Stimulated activated CD8-positive, alpha-beta memory T cell treated with anti-CD3 and anti-CD28 coated beads, Interleukin-4, amount 100 ng/mL, for 1 hour (primary cell): ENCODE measurements at places on chromosomes 13 and 19.

- DNase-seq, result no peak
These were observed 679 bp downstream of the ZNF471 start for GRCh38 chr19:56508290-56508778.

GRCh38 chr19:34276614-34277013 is 22.3 kb downstream of the GARRE1 start:
- no peak for DNase-seq

DNA sequence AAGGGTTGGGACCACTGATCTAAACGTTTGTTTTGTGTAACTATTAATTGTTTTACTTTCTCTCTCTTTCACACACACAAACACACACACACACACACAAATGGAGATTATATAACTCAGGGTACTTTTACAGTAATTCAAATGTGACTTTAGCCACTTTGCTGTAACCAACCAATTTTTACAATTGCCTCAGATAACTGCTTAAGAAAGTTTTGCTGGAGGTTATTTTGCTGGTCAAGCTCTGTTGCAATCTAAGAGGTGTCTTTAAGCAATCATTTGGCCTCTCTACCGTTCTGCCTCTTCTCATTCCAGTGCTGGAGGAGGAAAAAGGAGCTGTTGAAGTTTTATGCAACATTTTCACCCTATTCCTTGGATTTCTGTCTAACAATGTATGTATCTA is 63.0 kb downstream of the TBC1D4 start:
- no peak for DNase-seq

DNA sequence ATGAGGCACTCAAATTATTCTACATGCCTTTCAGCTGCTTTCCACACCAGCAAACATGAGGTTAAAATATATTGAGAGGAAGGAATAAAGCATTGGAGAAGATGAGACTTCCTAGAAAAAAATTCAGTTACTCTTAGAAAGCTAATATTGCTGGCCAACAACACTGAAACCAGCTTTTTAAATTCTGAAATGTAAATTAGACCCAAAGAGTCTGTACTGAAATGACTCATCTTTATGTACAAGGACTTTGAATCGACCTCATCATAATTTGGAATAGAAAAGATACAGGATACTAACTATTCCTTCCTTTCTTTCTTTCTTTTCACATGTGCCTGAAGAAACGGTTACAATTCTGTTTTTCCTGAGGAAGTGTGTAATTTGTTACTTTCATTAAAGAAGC is 6.5 kb upstream of the HSPH1 start:
- no peak for DNase-seq

GRCh38 chr13:54029720-54030119 is 1001.1 kb downstream of the OLFM4 start:
- DNase-seq, result no peak

DNA sequence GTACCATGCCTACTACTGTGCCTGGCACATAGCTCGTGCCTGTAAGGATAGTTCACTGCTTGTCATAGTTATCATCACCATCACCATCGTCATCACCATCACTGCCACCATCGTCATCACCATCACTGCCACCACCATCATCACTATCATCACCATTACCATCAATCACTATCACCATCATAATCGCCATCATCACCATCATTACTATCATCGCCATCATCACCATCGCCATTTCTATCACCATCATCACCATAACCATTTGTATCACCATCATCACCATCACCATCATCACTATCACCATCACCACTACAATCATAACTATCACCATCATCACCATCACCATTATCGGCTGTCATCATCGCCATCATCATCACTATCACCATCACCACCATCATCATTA is 107.1 kb downstream of the TUBA3C start:
- no peak for DNase-seq

GRCh38 chr13:44157606-44158005 is 216.0 kb upstream of the SERP2 start:
- no peak for DNase-seq

- DNase-seq, result no peak
These were observed 1.7 kb downstream of the FPR1 start for GRCh38 chr19:51749979-51750378.

DNA sequence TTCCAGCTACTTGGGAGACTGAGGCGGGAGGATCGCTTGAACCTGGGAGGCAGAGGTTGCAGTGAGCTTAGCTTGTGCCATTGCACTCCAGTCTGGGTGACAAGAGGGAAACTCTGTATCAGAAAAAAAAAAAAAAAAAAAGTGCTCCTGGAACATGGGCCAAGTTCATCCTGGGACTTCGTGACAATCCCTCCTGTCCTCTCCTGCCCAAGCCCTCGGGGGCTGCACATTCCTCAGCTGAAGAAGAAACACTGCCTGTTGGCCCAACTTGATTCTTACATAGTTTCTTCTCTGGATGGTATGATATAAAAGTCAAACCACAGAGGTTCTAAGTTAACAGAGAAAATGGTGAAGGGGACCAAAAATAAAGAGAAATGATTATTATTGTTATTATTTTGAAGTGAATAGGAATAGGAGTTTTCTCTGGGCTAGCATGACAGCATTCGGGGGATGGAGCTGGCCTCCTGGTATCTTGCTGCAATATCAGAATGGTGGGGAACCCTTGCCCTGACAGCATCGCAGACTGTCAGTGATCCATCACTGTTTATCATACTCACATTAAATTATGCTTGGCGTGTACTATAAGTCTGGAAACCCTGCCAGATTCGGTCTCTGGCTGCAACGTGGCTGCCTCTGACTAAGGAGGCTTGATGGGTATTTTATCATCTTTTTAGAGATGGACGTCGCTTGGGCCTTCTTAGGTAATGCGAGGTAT is 113.7 kb upstream of the OXGR1 start:
- no peak for DNase-seq

GRCh38 chr13:68509734-68510621 is 1279.8 kb upstream of the PCDH9 start:
- no peak for DNase-seq

DNA sequence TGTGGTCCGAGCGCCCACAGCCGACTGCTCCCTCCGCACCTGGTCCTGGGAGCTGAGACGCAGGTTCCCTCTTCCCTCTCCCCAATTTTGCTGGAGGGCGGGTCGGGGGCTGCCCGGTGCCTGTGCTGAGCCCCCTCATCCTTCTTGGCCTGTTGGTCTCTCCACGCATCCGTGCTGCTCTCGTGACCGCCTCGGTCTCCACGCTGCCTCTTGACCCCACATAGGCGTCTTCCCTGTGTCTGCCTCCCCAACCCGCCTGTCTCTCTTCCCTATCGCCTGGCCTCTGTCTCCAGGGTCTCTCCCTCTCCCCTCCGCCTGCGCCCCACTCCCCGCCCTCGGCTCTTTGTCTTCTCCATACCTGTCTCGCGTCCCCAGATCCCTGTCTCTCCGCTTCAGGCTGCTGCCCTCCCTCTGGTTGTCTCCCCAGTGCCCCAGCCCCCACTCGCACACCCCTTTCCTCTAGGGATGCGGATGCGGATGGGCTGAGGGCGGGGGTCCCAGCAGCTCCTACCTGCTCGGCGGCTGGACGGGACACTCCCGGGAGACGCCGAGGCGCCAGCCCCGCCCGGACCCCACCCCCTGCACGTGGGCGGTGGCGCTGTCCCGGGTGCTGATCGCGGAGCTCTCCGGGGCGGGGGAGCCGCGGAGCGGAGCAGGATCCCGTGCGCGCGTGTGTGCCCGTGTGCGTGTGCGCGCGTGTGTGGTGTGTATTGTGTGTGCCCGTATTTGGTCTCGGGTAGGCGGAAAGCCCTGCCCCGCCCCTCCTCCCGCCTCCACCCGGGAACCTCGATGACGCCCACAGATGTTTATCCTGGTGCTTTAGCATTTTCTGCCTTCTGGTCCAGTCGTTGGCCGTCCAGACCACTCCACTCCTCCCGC is at the start of gene SYT5:
SYT5 (minus strand) TSS at position 684 of the 879 bp plus-strand sequence. CDS start 1,248 bp downstream, outside the sequence.
- DNase-seq, result no peak

DNA sequence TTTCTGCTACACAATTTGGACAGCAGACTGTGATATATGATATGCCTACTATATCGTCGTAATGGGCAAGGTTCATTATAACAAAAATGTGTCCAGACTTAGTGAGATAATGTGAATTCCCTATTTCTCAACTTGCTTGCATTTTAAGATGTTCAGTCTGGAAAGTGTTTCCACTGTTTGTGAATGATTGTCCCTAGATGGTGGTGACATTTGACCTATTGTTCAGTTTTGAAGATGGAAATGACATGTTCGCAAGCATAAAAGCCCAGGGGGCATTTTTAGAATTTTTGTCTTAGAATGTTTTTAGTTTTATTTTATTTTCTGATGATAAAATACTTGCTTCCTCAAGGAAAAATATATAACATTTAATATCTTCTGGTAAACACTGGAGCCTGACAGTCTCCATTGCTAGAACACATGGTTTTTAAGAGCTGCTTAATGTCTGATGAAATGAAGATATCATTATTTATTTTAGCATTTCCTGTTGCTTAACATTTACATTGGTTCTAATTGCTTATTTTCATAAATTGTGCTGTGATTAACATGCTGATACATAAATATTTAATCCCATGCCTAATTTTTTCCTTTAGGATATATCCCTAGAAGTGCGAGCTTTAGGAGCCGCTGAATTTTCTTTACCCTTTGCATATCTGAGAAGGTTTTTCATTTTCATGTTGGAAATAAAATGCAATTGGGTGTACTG is 27.1 kb downstream of the MBNL2 start:
- no peak for DNase-seq

DNA sequence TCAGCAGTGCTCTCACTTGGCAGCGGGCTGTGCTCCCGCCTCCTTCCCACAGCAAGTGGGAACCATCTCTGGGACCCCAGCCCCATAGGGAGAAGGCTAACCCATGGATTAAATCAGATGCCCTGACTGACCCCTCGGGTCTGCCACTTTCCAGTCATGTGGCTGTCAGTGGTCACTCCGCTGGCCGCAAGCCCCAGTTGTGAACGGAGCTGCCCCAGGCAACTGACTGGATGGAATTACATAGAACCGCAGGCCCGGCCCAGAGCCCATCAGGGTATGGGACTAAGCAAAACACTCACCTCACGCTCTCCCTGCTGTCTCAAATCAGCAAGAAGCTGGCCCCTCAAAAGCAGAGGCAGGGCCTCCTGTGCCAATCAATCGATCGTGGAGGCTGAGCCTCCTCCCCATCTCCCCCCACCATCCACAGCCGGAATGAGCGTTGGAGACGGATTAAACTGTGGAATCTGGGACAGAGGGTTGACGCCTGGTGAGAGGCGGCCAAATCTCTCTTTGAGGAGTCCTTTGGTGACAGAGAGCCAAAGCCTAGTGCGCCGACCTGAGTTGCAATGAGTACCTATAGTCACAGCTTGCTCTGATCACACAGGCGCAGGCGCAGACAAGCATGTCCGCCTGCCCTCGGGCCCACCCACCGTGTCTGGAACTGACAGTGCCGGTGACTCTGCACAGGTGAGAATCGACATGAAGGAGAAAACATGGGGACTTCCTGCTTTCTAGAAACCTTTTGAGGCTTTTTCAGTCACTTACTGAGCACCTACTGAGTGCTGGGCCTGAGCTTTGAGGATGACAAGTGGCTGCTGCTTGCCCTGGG is 38.7 kb downstream of the PBX4 start:
- no peak for DNase-seq

- no peak for DNase-seq
These were observed 350.5 kb downstream of the DACH1 start for GRCh38 chr13:71516521-71516920.

GRCh38 chr19:35119578-35120155 is 4.0 kb downstream of the FXYD3 start:
- DNase-seq, result no peak

GRCh38 chr19:7168941-7169340 is 99.4 kb downstream of the ZNF557 start:
- no peak for DNase-seq

DNA sequence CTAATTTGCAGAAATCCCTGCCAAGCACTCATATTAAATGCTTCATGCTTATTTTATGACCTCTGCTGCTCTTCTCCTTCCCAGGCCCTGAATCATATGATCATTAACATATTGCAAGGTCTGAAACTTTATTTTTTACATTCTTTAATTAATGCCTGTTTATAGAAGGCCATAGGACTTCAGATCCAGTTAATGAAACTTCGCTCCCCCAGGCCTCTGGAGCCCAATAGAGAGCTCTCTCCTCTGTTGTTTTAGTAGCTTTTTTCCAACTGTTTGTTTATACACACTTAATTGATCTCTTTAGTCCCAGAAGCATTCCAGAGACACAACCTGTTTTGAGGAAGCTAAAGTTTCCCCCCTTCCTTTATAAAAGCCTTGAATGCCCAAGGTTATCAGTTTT is 68.3 kb downstream of the DACH1 start:
- DNase-seq, result no peak

- DNase-seq, result no peak
These were observed 140.8 kb upstream of the SERP2 start for GRCh38 chr13:44232774-44233173.

- DNase-seq, result no peak
These were observed 109.1 kb downstream of the NALCN start for GRCh38 chr13:101307181-101307701.

DNA sequence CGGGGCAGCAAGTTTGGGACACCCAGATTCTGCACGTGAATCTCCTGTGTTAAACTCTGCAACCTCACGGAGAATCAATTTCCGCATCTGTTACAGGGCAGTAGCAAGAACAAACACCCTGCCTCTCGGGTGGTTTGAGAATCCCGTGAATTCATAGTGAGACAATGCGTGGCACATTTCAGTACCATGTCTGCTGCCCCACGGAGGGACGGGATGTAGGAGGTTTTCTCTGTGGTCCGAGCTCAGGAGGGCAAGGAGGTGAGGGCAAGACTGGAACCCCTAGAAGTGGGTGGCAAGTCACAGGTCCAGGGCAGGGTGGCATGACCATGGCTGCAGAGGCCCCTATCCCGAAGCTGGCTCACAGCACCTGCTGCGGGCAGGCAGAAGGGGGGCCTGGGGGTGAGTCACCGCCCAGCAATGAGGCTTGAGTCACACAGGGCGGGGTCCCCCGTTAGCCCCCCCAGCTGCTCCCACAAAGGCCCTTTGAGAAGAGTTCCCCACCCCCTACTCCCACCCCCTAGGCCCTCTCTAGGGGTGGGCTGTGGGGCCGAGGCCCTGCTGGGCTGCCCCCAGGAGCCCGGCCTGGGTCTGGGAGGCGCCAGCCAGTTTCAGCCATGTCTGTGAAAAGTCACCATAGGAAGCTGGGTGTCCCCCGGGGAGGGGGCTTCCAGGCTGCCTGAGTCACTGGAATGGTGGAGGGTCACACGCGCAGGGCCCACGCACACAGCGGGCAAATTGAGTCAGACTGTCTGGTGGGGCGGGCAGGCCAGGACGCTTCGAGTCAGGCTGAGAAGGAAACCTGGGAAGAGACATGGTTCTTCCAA is 25.8 kb upstream of the NANOS3 start:
- no peak for DNase-seq

GRCh38 chr19:51016798-51017683 is 2.5 kb downstream of the KLK10 start:
- DNase-seq, result no peak
